ENCODE measurements at places on chromosomes 4 and X.
A peak's percentile ranks its signal among the peaks of the same experiment; 100 is the strongest.

- DNase-seq = no peak
Observed at GRCh38 chr4:177105536-177105935, 204.1 kb upstream of the NEIL3 start.

- no peak for DNase-seq
Observed at GRCh38 chrX:42017971-42018370, 94.6 kb upstream of the CASK start.

GRCh38 chr4:1460967-1461868 is 55.0 kb upstream of the NKX1-1 start:
- no peak for DNase-seq

DNA sequence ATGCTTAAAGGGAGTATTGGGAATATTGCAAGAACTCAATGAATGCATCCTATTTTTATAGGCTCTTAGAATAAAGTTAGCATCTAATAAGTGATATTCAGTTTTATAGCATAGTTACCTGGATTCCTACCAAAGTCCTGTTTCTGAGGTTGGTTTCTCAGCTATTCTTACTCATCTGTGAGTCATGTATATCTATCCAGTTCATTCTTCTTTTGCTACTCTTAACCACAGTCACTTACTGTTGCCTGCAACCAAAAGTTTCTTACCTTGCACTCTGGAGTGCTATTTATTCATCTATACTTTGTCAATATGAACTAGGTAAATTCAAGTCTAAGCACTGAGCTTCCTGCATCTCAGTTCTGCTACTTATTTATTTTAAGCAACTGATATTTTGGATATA is 322.5 kb downstream of the HS3ST1 start:
- no peak for DNase-seq

- DNase-seq = no peak
Observed at GRCh38 chr4:116862592-116862991, 222.8 kb downstream of the TRAM1L1 start.

DNA sequence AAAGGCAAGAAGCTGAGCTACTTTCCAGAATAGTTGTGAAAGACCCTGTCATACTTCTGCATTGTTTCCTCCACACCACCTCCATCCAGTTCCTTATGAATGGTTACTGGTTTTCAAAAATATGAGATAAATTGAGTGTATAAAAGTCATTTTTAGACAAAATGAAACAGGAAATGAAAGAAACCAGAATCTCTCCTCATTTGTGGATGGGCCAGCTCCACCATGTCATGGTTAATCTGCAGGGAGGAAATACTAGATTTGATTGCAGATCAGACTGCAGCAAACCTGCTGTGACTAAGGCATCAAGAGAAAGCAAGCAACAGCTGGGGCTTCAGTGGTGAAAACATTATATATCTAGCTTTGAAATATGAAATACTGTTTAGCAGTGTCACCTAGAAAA is 23.8 kb downstream of the F9 start:
- no peak for DNase-seq

- no peak for DNase-seq
Observed at GRCh38 chr4:162645381-162645780, 481.6 kb upstream of the FSTL5 start.

- DNase-seq = no peak
Observed at GRCh38 chr4:141132072-141132708, 1.1 kb downstream of the RNF150 start.

DNA sequence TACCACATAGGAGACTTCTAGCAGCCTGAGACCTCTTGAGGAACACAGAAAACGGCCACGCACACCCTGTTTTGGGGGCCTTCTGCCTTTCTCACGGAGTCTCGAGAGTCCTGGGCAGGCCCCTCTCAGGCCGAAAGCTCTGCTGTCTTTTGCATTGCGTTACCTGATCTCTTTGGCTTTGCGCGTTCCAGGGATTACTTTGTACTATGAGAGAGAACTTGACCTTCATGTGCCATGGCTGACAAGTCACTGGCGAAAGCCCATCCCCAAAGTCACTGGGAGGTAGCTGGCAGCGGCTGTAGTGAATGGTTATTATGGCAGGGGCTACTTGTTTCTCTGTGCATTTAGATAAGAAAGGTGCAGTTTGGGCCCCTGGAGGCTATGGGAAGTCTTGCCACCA is 8.0 kb upstream of the NAT8L start:
- DNase-seq = no peak

- no peak for DNase-seq
Observed at GRCh38 chr4:76305033-76305687, 1.4 kb upstream of the STBD1 start.

DNA sequence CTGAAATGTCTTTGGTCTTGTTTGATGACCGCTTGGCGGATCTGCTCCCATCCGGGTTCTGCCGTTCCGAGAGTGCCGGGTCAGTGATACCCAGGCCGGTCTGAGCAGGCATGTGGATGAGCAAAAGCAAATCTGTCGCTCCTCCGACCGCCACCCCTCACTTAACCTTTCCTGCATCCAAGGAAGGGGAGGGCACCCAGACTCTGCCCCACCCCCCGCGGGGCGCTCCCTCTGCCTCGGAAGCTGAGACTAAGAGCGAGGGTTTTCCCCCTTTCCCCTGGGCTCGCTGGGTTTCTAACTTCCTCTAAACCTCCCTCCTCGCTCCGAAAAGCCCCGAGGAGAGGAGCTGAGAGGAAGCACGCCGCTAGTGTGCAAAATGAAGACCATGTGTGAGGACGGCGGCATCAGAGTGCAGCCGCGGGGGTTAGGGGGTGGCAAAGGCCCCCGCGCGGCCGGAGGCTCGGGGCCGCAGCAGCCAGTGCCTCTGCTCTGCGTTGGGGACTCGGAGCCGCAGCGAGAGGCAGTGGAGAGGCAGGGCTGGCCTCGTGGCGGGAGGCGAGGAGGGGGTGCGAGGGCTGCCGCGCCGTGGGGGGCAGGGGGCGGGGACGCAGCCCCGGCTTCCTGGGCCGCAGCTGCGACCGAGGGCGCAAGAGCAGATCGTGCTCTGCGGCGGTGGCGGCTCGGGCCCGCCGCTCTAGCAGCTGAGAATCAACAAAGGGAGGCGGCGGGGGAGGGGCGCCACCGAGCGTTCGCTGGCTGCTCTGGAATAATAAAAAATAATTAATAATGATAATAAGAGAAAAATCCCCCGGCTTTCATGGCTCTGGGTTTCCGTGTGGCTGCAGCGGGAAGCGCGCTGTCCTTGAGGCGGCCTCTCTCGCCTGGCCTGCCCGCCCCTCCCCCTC is 55.8 kb upstream of the BCOR start:
- DNase-seq = no peak

DNA sequence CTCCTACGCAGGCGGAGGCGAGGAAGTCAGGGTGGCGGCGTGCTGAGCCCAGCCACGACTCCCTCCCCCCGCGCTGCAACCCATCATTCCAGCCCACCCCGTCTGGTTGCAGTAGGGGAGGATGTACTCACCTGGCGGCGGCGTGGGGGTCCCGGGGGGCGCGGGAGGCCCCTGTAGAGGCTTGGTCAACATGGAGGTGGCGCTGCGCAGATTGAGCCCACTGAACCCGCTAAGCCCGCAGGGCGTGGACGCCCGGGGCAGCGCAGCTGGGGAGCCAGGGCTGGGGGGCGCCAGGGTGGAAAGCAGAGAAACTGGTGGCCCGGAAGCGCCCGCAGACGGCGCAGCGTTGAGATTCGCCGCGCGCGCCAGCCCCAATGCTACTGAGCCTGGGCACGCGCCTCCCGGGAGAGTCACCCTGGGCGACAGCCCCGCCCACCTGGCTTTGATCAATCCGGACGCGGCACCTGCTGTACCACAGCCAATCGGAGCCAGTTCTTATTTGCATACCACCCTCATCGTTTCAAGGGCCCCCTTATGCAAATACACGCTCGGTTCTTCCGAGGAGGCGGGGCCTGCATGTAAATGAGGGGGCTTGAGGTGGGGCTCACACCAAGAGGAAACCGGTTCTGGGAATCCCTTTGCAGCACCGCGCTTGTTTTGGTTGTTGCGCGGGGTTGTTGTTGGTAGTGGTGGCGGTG is at the start of gene PIM2:
Gene PIM2 (minus strand): TSS at position 382 of the 698 bp plus-strand sequence. CDS start 190 bp downstream, at position 192.
- peak; percentile 64 for DNase-seq

DNA sequence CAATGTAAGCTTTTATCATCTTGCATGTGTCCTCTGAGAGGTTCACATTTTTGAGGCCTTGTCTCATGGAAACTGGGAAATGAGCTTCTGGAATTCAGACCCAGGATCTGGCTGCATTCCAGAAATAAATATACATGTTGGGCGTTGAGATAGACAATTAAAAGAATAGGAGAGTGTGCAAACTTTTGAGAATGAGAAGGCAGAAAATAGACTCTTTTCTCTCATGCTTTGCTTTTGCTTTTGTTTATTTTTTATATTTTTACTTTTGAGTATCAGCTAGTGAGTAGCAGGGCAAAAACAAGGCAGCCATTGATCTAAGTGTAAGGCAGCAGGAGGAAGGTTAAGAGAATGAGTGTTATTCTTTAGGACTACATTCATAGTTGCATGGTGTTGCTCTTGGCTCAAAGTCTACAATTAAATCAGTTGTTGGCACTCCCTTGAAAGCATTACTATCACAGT is 12.4 kb downstream of the SHROOM3 start:
- no peak for DNase-seq

DNA sequence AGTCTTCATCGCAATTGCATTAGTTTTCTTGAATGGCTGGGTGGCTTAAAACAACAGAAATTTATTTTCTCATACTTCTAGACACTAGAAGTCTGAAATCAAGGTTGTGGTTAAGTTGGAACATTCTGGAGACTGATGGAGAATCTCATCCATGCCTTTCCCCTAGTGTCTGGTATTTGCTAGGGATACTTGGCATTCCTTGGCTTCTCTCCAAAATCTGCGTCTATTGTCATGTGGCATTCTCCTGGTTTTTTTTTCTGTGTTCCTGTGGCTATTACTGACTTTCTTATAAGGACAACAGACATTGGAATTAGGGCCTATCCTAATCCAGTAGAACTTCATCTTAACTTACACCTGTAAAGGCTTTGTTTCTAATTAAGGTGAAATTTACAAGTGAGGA is 272.8 kb upstream of the EPHA5 start:
- DNase-seq = peak; percentile 47

DNA sequence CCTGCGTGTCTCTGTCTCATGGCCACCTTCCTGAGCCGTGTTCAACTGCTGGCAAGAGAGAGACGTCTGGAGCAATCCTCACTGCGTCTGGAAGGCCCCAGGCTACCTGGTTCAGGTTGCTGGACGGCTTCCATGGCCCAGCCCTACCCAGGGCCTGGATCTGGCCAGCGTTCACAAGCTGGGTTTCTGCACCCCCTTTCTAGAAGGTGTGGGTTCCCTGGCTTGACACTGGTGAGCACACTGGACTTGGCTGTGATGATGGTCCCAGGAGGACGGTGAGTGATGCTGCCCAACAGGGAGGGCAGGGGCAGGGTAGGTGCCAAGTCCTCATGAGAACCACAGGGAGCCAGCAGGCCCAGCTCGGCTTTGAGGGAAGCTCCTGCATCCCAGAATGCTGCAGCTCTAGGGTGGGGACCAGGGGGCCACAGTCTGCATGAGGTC is 63.4 kb downstream of the HTRA3 start:
- DNase-seq = peak; percentile 41

- no peak for DNase-seq
Observed at GRCh38 chrX:44459501-44459900, 83.2 kb downstream of the FUNDC1 start.

DNA sequence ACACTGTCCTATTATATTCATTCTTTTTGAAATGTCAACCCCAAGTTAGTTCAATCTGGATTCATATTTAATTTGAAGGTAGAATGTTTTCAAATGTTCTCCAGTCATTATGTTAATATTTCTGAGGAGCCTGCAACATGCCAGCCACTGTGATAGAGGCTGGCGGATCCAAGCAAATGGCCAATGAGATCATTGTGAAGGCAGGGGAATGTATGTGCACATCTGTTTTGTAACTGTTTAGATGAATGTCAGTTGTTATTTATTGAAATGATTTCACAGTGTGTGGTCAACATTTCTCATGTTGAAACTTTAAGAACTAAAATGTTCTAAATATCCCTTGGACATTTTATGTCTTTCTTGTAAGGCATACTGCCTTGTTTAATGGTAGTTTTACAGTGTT is 1.6 kb downstream of the CXCL1 start:
- no peak for DNase-seq

DNA sequence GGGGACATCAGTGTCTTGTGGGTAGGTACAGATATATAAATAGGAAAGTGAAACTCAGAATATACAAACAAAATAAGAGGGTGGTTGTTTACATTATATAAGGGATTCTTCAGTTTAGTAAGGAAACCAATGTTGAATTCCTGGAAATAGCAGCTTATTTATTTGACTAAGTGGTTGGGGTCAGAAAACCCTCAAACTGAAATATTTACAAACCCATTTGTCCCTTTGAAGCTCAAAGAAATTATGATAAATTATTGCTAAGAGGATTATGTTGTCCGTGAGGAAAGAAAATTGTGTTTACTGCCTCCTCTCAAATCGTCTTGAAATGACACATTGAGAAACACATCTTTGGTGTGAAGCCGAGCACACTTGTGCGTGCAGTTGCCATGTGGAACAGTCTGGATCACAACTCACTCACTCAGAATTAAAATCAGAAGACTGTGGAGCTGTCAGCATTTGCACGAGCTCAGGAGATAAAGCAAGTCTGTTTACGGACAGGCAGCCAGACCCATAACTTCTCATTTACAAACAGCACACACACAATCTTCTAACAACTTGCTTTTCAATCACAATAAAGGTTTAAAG is 46.8 kb upstream of the SETD7 start:
- DNase-seq = no peak

- DNase-seq = peak; percentile 98
Observed at GRCh38 chr4:17810260-17811077, at the start of the genes DCAF16 and NCAPG. DCAF16 (minus strand) TSS chr4:17810757; CDS start chr4:17804141, 6,616 bp downstream. NCAPG (plus strand) TSS chr4:17810979; CDS start chr4:17811078, 99 bp downstream.

GRCh38 chr4:129037093-129037492 is 56.2 kb downstream of the SCLT1 start:
- DNase-seq = no peak

All from PC-9 (cell line).